ENCODE measurements at places on chromosomes 3 and 15. TPM values are rescaled to one million over a fixed set of nuclear protein-coding genes. Genes with fewer than 3 reads are reported as not detected.

The CPNE9 gene
- 0.33 TPM for total RNA-seq

The FBXO40 gene
- not detected for total RNA-seq

The MAN2C1 gene
- 196 TPM for total RNA-seq

The TGFBR2 gene
- 60.1 TPM for total RNA-seq

The SCN11A gene
- total RNA-seq, result not detected

The OIP5 gene
- total RNA-seq, result 15.2 TPM

The CHRD gene
- not detected for total RNA-seq

The COLQ gene
- total RNA-seq, result 5.2 TPM

The POLR2M gene
- 70.6 TPM for total RNA-seq

The RYR3 gene
- total RNA-seq, result not detected

The LMCD1 gene
- 4.3 TPM for total RNA-seq

GRCh38 chr3:49609815-49610214 lies 55.5 kb downstream of the BSN start:
- DNase-seq, result no peak

GRCh38 chr3:195761123-195761566 lies 40.4 kb downstream of the MUC20 start:
- no peak for DNase-seq

DNA sequence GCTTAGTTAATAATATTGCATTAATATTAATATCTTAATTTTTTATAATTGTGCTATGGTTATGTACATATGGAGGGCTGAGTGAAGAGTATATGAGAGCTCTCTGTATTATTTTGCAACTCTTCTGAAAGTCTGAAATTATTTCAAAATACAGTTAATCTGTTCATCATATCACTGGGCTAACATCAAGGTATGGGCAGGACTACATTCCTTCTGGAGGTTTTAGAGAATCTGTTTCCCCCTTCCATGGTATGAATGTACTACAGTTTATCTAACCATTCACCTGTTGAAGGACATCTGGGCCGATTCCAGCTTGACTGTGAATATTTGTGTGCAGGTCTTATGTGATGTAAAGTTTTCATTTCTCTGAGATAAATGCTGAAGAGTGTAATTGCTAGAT lies 5.1 kb downstream of the IL20RB start:
- DNase-seq, result no peak

- DNase-seq, result no peak
These were observed 10.0 kb downstream of the KLHDC8B start for GRCh38 chr3:49181351-49181750.

GRCh38 chr15:58520464-58520863 lies 88.7 kb downstream of the LIPC start:
- DNase-seq, result no peak

- DNase-seq, result no peak
These were observed 9.1 kb upstream of the RASGRF1 start for GRCh38 chr15:79099692-79100091.

GRCh38 chr3:197007296-197007940 lies 22.2 kb downstream of the MELTF start:
- DNase-seq, result no peak

GRCh38 chr3:141057436-141057835 lies 6.3 kb downstream of the SPSB4 start:
- DNase-seq, result no peak

DNA sequence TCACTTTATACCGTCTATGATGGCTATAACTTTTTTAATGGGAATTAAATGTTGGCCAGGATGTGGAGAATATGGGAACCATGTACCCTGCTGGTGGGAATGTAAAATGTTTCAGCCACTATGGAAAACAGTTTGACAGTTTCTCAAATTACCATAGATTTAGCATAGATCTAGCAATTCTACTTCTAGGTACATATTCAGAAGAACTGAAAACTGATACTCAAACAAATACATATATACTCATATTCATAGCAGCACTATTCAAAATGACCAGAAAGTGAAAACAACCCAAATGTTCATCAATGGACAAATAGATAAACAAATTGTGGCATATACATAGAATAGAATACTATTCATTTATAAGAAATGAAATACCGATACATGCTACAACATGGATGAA lies 539.4 kb downstream of the IGSF11 start:
- DNase-seq, result no peak

DNA sequence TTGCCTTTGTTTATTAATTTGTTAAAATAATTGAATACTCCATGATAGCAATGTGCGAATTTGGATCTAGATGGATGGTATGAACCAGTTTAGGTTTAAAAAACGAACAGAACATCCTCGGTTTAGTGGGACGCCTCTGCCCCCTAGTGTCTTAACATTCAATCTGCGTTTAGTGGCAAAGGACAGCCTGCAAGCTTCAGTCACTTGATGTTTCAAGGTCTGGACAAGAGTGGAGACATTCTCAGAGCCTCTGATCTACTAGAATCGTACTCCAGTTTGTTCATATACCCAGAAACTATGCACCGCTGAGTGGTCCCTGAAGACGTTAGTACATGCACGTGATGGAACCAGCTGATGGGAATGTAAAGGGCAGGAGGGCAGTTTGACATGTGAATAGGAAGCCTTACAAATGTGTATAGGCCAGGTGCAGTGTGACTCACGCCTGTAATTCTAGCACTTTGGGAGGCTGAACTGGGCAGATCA lies 17.8 kb upstream of the ATP13A4 start:
- peak; percentile 54 for DNase-seq

GRCh38 chr3:161851941-161852566 lies 355.4 kb downstream of the OTOL1 start:
- DNase-seq, result peak; percentile 30

- peak; percentile 41 for DNase-seq
These were observed 4.4 kb upstream of the CLDN11 start for GRCh38 chr3:170414202-170414663.

GRCh38 chr3:45174234-45174633 lies 28.1 kb upstream of the CDCP1 start:
- no peak for DNase-seq

DNA sequence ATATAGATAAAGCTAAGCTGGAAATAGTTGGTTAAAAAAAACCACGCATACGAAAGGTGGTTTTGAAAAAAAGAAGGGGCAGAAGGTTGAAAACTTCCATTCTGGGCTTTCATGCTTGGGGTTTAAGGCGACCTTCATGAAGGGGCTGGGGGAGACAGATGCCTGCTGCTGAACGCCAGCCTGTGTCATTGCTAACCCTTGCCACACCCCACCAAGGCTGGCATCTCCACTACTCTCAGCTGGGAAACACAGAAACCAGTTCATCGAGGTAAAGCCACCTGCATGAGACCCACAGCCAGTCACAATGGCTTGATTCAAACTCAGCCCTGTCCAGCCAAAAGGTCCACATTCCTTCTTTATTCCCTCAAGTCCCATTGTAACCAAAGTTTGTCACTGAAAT lies 78.7 kb downstream of the ADAMTS17 start:
- DNase-seq, result no peak

GRCh38 chr15:88606070-88606794 lies 14.9 kb upstream of the AEN start:
- no peak for DNase-seq

DNA sequence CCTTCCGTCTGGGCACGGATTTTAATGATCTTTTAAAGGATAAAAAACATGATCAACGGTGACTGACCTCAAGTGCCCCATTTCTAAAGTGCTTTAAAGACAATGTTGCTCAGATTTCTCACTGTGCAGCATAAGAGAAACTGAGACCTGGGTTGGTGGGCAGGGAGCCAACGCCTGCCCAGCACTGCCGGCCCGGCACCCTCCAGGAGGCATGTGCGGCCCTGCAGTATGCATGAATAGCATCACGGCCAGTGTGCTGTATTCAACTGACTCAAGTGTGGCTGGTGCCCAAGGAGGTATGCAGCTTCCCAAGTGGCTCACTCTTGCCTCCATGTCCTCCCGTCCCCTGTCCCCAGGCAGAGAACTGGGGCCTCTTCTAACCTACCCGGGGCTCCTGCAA lies 30.3 kb downstream of the SEC61A1 start:
- DNase-seq, result no peak

DNA sequence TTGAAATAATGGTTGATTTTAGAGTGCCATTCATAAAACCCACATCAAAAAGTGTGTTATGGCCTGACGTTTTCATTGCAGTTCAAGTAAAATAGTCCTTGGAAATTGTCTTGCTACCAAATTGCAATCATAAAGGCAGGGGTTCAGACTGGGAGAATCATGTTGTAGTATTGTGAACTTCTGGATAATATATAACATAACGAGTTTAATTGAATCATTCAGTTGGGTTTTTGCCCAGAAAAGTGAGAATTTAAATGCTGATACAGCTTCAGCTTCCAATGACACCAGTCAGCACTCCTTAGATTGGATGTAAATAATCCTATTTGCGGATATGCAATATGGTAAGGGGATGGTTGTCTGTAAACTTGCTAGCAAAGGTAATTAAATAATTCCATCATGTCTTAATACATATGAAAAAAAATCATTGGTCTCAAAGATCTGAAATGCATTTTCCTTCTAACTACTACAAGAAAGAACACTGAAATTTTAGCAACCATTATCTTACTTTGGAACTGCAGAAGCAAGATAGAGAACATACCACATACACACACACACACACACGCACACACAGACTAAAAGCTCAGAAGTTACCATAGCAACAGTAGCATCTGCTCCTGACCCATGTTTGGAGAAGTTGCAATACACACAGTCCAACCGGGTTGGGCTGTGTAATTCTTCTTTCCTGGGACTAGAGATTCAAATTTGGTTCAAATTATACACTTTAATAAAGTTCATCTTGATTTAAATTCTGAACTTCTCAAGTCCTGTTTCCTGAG lies 686.2 kb upstream of the NR2F2 start:
- no peak for DNase-seq

- DNase-seq, result no peak
These were observed 33.6 kb upstream of the LRRN1 start for GRCh38 chr3:3765661-3766060.

GRCh38 chr3:129602730-129603560 lies 3.5 kb downstream of the PLXND1 start:
- DNase-seq, result no peak

DNA sequence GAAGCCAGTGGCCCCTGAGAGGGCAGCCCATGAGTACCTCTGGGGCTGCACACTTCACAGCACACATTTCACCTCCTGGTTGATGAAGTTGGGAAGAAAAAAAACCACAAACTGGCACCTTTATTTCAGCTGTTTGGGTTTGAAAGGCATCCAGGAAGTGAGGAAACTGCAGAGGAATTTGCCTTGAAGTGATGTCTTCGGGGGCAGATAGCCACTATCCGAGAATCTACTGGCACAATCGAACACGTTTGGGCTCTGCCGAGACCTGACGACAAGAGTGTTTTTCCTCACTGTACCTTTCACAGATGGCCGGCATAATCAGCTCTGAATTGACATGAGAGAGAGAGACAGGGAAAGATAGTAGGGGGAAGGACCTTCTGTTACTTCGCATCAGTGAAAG lies 59.7 kb downstream of the LRIG1 start:
- DNase-seq, result no peak

- peak; percentile 52 for DNase-seq
These were observed 95.4 kb downstream of the HCN4 start for GRCh38 chr15:73273181-73274002.

- DNase-seq, result no peak
These were observed 1009.8 kb downstream of the TUSC7 start for GRCh38 chr3:117719316-117719926.

DNA sequence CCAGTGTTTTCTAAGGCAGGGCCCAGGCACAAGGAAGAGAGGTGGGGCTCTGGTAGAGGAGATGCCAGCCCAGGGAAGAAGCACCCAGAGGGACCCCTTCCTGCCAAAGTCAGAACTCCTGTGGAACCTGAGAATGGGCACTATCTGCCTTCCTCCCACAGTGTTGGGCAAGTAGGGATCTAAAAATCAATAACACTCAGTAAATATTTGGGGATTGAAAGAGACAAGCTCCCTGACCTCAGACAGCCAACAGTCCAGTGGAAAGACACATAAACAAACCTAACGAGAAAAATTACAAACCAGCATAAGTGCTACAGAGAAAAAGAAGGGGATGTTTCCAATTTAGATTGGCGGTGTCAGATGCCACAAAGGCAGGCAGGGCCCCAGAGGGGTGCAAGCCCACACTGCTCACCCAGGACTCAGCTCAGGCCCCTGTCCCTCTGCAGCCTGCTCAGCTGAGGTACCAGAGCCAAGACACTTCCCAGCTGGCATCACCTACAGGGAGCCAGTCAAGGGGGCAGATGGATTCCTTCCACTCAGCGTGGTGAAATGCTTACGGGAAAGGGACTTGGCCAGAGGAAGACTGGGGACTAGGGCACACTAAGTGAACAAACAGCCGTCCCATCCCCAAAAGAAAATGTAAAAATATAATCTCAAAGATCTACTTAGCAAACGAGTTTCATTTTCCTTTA lies 15.9 kb downstream of the ADCY5 start:
- no peak for DNase-seq

GRCh38 chr15:92705764-92706163 lies 50.2 kb upstream of the FAM174B start:
- DNase-seq, result no peak

- no peak for DNase-seq
These were observed 261.3 kb downstream of the TBC1D5 start for GRCh38 chr3:17481116-17481515.

GRCh38 chr15:25701721-25702465 lies 161.2 kb downstream of the ATP10A start:
- DNase-seq, result no peak

GRCh38 chr15:38189671-38190295 lies 62.9 kb upstream of the SPRED1 start:
- no peak for DNase-seq

GRCh38 chr3:55164191-55164590 lies 236.3 kb upstream of the LRTM1 start:
- DNase-seq, result no peak

GRCh38 chr3:72738752-72739530 lies 109.3 kb downstream of the SHQ1 start:
- DNase-seq, result peak; percentile 76

GRCh38 chr3:170985304-170985703 lies 41.2 kb downstream of the SLC2A2 start:
- DNase-seq, result no peak

DNA sequence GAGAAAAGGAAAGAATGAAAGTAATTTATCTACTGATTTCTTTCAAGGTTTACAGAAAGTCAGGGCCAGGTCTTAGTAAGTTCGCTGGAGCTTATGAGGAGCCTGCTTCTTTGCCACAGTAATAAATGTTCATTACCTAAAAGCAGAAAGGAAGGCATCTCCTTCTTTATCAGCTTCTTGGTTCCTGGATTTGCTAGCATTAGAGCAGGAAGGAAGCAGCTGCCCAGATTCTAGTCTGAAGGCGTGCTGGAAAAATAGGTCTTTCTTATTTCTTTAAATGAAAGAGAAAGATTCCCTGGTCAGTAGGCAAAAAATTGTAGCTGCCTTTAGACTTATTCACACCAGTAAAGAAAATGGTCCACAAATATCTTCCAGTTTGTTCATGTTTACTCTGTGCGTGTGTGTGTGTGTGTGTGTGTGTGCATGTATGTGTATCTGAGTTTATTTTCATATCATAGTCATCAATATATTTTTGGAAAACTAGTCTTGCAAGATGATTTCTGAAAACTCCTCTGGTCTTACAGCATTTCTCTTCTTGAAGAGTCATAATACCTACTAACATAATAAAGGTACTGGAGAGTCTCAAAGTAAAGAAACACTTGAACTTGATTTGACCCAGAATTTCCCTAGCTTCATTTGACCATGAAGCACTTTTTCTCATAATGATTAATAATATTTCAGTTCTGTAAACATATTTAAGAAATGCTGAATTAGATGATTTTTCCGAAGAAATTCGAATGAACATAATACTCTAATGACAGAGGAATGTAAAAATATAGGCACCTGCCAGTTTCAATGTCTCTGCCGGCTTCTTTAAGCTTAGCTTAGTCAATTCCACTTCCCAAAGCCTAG lies 255.3 kb upstream of the ZPLD1 start:
- no peak for DNase-seq

GRCh38 chr3:4467522-4467867 lies 426 bp upstream of the SUMF1 start:
- DNase-seq, result no peak

- DNase-seq, result peak; percentile 24
These were observed 3.4 kb downstream of the FYCO1 start for GRCh38 chr3:45992133-45992729.

Data from activated CD4-positive, alpha-beta memory T cell treated with anti-CD3 and anti-CD28 coated beads, Interleukin-2, amount 10 ng/mL, durations not matched to agents 7 days and 5 days (primary cell).